Activated T-cell treated with anti-CD3 and anti-CD28 coated beads, Interleukin-2, amount 50 U/mL, for 72 hours (primary cell): ENCODE measurements at places on chromosomes 3 and 15.

DNA sequence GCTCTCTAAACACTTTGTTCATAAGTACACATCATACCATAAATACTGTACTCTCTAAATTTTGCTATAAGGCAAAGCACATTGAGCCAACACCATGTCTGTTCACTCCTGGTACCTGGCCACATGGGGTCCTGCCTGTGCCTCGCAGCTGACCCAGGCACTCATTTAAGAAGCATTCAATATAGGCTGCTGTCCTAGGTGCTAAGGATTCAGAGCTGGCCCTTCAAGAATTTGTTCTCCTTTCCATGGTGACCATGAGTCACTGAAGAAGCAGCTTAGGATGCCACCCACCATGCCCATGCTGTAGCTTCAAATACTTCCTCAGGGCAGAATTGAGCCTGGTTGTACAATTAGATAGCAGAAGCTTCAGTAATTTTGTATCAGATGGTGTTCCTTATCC is 119.2 kb upstream of the ZBED2 start:
- no peak for DNase-seq

GRCh38 chr3:194620196-194620595 is 13.0 kb downstream of the TMEM44 start:
- DNase-seq = no peak

GRCh38 chr3:45799586-45799985 is 3.2 kb upstream of the SLC6A20 start:
- DNase-seq = no peak

- no peak for DNase-seq
Observed at GRCh38 chr15:53862386-53862785, 102.9 kb upstream of the WDR72 start.

DNA sequence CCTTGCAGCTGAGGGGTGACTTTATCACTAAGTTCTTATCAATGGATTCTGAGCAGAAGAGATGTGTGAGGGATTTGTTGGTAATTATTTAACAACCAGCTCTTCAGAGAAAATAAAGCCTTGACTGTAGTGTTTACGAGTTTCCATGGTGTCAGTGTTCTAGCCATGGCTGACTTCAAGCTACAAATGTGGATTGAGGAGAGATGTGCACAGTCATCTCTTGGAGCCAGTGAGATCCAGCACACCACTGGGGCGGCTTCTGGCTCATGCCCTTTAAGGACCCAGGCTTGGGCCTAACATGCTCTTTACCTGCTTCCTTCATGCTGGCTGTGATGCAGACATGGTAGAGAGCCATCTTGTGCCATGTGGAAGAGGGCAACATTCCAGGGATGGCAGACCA is 145.6 kb upstream of the MRPS22 start:
- no peak for DNase-seq

DNA sequence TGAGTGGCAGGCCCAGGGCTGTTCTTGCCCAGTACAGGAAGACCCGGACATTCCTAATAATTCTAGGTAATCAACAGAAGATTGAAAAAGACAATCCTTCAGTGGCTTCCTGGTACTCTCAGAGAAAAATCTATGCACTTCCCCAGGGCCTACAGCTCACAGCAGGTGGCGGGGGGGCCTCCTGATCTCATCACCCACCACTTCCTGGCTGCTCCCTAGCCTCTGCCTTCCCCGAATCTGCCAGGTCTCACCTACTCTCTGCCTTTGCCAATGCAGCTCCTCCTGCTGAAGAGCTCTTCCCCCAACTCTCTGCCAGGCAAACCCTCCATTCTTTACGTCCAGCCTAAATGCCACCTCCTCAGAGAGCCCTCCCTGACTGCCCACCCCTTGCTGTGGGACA is 37.5 kb downstream of the EHD4 start:
- peak; percentile 73 for DNase-seq

GRCh38 chr15:85620690-85621049 is 174.1 kb downstream of the KLHL25 start:
- no peak for DNase-seq

- peak; percentile 13 for DNase-seq
Observed at GRCh38 chr3:122508135-122508914, 6.4 kb downstream of the KPNA1 start.

DNA sequence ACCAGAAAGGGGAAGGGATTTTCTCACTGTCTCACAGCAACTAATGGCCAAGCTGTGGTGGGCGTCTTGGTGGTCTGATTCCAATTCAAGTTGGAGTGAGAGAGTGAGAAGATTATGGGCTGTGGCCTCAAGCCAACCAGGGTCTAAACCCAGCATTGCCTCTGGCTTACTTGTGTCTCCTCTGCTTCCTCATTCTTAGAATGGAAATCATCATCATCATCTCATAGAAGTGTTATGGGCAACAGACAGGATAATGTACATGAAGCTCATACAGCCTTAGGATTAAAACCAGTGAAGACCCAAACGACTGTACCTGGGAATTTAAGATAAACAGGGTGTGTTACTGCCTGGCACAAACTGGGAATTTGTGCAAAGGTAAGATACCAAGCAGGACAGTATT is 29.1 kb upstream of the IREB2 start:
- DNase-seq = no peak

DNA sequence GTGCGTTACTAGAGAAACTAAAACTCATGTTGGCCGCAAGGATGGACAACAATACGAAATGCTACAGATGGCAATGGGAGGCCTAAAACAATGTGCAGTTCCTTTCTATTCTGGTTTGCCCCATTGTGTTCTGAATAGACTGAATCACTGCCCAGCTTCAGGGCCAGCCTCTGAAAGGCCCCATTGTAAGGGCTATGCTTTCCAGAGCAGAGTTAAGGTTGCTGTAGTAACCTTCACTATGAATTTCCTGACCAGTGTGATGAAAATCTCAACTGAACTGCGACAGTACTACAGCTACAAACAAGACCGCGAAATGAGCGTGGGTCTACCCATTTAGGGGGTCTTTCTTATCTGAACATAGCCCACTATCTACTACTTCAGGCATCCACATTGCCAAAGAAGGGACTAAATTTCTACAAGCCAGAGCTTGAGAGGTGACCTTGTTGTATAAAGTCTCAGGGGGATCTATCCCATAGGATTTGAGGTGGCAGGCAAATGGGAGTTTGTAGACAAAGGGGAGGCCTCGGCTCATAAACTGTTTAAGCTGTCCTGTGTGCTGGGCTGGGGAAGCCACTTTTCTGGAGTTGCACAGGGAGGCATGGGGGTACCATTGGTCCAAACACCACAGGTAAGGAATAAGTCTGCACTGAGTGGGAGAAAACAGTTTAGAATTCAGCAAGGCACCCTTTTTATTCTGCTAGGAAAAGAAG is 80.1 kb downstream of the MYO1E start:
- no peak for DNase-seq

GRCh38 chr15:88401996-88402656 is 65.1 kb downstream of the MRPL46 start:
- DNase-seq = peak; percentile 40

- no peak for DNase-seq
Observed at GRCh38 chr15:61084944-61085367, 144.1 kb downstream of the RORA start.

GRCh38 chr3:120436523-120437050 is 14.2 kb downstream of the FSTL1 start:
- DNase-seq = no peak
